Fibroblast of mammary gland (primary cell): ENCODE measurements at places on chromosomes 7 and 10.
A peak's percentile ranks its signal among the peaks of the same experiment; 100 is the strongest.

- no peak for DNase-seq
Measured at GRCh38 chr7:81924494-81924893, 154.6 kb upstream of the HGF start.

GRCh38 chr10:97149079-97149531 lies 36.7 kb downstream of the SLIT1 start:
- DNase-seq, result no peak

GRCh38 chr7:134891262-134891695 lies 95.0 kb upstream of the AGBL3 start:
- peak; percentile 100 for DNase-seq

- no peak for DNase-seq
Measured at GRCh38 chr7:64905547-64905946, 2.5 kb downstream of the ZNF273 start.

- DNase-seq, result peak; percentile 83
Measured at GRCh38 chr10:70880077-70880534, 8.3 kb downstream of the PCBD1 start.

GRCh38 chr7:17619196-17619818 lies 320.9 kb downstream of the AHR start:
- no peak for DNase-seq

- no peak for DNase-seq
Measured at GRCh38 chr7:22008087-22008486, 62.4 kb upstream of the CDCA7L start.

- peak; percentile 1 for DNase-seq
Measured at GRCh38 chr10:70970830-70971229, 82.5 kb upstream of the PCBD1 start.

GRCh38 chr10:8306685-8307364 lies 252.3 kb downstream of the GATA3 start:
- DNase-seq, result no peak

DNA sequence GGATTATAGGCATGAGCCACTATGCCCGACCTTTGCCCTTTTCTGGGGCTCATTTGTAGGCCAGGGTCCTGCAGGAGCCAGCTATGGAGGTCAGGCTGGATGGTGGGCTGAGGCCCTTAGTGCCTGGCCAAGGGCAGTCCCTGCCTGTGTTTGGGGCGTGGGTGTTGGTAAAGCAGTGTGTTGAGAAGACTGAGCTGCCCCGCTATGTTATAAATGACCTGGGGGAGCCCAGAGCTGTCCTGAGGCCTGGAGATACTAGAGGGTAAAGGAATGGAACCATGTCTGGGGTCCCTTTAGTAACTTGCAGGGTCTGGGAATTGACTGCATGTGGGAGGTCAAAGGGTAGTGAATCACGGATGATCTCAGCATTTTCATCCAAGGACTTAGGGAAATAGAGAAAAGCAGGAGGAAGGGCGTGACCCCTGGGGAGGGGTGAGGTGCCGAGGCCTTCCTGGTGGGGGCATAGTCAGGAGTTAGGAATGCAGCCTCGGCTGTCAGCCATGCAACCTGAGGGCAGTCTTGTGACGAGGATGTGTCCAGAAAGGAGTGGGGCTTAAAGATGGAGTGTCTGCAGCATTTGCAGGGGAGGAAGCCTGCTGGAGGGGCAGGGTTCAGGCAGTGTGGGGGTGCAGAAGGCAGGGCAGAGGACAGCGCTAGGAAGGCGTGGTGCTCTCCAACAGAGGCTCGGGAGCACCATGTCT lies 31.5 kb downstream of the TMEM248 start:
- DNase-seq, result peak; percentile 83

DNA sequence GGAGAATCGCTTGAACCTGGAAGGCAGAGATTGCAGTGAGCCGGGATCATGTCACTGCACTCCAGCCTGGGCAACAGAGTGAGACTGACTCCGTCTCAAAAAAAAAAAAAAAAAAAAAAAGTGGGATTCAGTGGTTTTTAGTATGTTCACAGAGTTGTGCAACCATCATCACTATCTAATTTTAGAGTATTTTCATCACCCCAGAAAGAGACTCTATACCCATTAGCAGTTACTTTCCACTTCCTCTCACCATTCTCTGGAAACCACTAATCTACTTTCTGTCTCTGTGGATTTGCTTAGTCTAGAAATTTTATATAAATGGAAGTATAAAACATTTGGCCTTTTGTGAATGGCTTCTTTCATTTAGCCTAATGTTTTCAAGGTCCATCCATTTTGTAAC lies 113.4 kb downstream of the ST7 start:
- no peak for DNase-seq

- peak; percentile 8 for DNase-seq
Measured at GRCh38 chr10:97153270-97153850, 32.4 kb downstream of the SLIT1 start.

DNA sequence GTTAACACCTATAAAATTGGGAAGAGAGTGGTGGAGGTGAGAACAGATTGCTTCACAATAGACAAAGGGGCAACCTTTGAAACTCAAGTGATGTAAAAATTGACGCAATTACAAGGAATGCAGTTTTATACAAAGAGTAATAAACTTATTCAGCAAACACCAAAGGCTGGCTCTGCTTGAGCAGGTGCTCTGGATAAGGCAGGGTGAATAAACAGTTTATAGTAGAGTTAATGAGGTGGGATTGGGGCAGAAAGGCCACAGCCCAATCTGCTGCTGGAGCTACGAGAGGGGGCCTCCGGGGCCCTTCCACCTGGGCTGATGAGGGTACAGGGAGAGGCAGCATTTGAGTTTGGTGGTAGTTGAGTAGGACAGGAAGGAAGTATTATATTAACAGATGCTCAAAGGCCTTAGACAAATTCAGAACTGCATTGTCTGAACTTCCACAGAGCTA lies 6.0 kb downstream of the MUC12 start:
- no peak for DNase-seq

- DNase-seq, result no peak
Measured at GRCh38 chr10:48224979-48225560, 49.4 kb downstream of the FRMPD2 start.

DNA sequence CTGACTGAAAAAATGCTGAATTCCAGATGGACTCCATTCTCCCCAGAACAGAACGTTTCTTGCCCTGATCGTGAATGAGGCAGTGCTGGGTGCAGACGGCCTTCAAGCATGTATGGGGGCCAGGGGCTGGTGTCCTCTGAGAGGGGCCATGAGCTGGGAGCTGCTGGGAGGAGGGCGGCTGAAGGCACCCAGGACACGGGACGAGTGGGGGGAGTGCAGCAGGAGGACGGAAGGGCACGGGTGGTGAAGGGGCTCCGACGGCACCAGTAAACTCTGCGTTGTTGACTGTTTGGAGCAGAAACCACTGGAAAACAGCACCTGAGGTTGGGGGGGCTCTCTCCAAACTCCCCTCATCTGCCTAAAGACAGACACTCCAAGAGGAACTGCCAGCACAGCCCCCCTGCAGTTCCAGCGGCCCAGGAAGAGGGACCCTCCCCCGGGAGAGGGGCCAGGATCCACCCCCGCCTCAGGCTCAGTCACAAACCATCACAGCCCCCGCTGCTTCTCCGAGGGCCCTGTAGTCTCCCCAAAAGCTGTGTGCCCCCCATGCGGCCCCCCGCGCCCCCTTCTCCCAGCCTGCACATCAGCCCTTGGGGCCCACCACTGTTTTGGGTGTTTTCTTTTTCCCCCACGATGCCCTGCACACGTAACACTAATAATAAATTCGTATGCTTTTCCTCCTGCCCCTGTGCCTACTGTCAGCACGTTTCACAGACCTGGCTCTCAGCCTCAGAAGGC lies 55.5 kb downstream of the DPYSL4 start:
- DNase-seq, result no peak

- DNase-seq, result no peak
Measured at GRCh38 chr7:111112439-111112838, 21.5 kb downstream of the LRRN3 start.

GRCh38 chr7:36967387-36967786 lies 243.1 kb upstream of the AOAH start:
- peak; percentile 71 for DNase-seq

DNA sequence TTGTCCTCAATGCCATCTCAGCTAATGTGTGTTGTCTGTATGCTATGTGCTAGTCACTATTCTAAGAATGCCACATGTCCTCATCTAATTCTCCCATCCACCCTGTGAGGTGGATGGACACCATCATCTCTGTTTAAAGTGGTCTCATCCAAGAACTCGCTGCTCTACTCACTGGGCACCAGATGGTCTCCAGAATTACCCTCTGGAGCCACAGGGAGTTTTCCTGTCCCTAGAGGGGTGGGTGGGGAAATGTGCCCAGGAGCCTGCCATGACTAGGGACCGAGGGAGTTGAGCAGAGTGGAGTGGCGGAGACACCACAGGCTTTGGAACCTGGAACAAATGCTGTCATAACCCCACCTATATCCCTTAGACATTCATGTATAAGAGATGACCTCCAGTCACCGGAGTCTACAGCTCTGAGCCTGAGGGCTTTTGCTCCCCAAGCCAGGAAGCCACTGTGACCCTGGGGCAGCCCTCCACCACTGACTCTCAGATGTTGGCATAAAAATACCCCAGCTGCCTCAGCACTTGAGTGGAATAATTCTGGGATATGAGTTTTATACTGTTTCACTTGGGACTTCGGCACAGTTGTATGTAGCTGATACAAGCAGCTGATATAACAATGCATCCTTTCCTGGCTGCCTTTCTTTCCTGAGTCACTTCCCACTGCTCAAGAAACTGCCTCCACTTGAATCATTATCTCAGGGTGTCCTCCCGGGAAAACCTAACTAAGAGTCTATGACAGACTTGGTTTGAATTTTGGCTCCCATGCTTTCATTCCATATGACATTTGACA lies 61.5 kb upstream of the RAPGEF5 start:
- DNase-seq, result no peak

GRCh38 chr7:68678196-68678595 lies 920.1 kb upstream of the AUTS2 start:
- peak; percentile 59 for DNase-seq

GRCh38 chr10:62048919-62049623 lies 147.6 kb downstream of the ARID5B start:
- DNase-seq, result peak; percentile 99

GRCh38 chr7:44067064-44067951 lies 1.9 kb upstream of the PGAM2 start:
- DNase-seq, result no peak

DNA sequence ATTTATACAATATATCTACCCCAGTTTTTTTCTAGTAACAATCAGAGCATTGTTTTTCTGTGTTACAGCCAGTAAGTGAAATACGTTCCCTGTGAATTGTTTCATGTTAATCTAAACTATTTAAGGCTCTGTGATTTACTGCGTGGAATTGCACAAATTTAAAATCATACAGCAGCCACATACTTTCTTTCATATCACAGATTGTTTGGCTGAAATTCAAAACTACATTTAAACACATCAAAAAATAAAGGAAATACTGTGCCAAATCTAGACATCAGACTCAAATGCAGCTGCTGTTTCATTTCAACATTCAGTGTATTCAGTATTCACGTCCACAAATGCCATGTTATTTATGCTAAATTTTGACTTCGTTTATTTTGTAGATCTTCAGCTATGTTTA lies 242.6 kb upstream of the HGF start:
- DNase-seq, result no peak
